ENCODE measurements at places on chromosomes 1 and 21.

- no peak for DNase-seq
These were observed 57.1 kb upstream of the DR1 start for GRCh38 chr1:93288558-93288957.

GRCh38 chr1:94872771-94873495 lies 52.8 kb downstream of the SLC44A3 start:
- no peak for DNase-seq

- no peak for DNase-seq
These were observed 35.7 kb downstream of the PTP4A2 start for GRCh38 chr1:31902510-31902860.

- DNase-seq = peak; percentile 36
These were observed 1.5 kb downstream of the MORC3 start for GRCh38 chr21:36321325-36322082.

DNA sequence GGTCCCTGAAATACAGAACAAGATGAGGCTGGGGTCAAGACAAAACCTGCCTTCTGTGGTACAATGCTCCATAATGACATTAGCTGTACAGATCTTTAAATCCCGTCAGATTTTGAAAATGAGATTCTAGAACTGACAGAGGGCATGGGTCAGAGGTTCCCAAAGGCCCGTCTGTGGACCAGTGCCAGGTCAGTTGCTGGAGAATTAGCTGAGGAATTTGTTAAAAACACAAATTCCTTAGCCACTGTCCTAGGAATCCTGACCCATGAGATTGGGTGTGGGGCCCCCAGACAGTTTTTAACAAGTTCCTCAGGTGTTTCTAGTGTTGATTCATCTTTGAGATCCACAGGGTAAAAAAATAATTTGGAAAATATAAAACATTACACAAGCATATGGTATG lies 97.0 kb downstream of the SIPA1L2 start:
- DNase-seq = no peak

- peak; percentile 40 for DNase-seq
These were observed 85.5 kb downstream of the CLIC4 start for GRCh38 chr1:24830680-24831272.

GRCh38 chr1:118933051-118933781 lies 54.9 kb downstream of the TBX15 start:
- no peak for DNase-seq

DNA sequence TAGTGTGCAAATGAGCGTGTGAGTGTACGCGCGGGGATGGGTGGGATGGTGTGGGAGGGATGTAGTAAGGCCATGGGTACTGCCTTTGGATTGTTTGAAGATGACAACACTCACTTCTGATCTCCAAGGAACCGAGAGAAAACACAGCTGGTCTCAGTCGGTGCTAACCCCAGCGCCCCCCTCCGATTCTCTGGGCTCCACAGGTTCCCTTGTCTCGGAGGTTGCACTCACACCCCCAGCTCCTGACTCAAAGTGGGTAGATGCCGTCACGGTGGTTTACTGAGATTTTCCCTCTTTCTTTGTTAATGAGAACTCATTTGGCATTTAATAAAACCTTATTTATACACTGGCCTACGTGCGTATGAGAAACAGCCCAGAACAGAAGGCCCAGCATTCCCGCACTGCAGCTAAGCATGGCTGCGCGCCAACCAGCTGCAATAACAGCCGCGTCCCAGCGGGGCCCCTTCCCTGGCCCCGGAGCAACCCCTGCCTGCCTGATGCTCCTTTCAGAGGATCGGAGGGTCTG lies 25.8 kb downstream of the ABCA4 start:
- no peak for DNase-seq

- peak; percentile 68 for DNase-seq
These were observed 1.1 kb downstream of the TNFRSF4 start for GRCh38 chr1:1212780-1213344.

DNA sequence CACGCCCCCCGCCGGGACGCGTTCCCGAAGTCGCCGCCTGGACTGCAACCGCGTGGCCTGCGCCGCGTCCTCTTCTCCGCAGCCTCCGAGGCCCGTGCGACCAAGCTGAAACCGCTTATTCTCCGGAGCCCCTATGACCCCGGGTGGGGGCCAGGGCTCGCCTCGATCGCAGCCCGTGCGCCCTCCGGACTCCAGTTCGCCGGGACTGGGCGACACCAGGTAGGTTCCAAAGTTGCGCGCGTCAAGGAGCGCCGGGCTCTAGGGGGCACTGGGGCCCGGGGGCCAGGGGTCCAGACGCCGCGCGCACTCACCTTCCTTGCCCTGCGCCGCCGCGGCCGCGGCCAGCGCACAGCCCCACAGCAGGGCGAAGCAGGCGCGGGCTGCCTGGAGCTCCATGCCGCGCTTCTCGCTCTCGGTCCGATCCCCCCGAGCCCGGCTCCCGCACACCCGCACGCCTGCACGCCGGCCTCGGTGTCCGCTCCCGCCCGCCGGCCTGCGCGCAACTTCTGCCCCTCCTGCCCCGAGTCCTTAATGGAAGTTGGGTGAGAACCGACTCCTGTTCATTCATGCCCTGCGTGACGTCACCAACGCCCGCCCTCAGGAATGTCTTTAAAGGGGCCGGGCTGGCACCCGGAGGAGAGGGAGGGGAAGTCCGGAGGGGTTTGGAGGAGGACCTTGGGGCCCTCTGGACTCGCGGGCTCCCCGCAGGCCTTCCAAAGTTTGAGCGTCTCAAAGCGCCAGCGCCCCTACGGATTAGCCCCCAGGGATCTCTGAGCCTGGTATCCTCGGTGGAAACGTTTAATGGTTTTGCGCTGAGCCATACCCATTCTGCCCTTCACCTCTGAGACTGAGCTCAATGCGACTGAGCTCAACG lies at the start of gene EPHA2:
Gene EPHA2 (minus strand): TSS at position 533 of the 874 bp plus-strand sequence. CDS start 137 bp downstream, at position 396.
- DNase-seq = no peak

DNA sequence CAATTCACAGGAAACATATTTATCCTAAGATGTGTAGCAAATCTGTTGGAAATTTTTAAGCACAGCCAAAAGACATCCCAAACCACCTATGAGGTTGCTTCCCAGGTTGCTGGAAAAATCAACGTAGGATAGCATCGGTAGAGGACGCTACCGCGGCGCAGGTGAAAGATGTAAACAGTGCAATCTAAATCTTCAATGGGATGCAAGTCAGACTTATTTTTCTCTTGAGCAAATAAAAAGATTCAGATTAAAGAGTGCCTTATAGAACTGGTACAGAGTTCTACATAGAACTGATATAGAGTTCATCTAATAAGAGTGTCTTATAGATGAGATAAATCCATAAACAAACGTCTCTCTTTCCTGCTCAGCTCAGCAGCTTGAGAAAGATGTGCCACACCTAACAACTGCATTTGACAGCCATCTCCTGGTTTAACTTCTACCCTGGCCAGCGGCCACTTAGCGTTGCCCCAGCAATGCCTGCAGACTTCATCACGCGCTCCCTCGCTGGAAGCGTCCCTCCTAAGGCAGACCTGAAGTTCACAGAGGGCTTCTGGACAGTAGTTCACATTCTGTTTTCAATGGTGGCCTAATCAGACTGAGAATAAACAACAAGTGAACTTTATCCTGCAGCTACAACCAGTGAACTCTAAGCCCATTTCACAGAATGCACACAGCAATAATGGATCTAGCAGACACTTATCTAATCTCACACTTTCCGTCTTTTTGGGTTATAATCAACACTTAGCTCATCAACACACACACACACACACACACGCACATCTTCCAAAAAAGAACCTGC lies 164.5 kb downstream of the TOMM20 start:
- no peak for DNase-seq

DNA sequence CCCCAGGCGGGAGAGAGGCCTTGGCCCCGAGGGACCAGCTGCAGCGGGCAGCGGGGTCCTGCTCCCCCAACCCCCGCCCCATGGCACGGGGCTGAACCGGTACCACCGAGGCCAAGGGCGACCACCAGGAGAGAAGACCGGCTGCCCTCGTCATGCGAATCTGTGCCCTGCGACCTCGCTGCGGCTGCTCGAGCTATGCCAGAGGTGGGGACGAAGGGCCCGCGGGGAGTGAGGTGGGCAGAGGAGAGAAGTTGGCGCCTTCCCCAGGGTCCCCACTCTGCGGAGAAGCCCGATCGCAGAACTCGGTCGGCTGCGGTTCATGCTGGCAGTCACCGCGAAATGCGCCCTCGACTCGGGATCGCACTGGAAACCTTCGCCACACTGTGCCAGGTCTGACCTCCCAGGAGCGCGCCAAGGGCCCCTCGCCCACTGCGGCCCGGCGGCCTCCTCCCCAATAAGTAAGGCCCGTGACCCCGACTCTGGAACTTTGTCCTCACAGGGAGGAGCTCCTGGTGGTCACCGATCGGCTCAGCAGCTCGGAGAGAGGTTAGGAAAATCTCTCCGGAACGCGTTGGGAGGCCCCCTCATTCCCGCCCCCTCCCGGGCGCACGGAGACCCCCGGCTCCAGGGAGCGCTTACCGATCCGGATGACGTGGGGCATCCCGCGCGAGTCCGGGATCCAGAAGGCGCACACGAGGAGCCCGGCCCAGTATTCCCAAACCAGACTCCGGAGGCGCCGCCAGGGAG lies 787 bp downstream of the GRIK3 start:
- no peak for DNase-seq

GRCh38 chr1:63643926-63644325 lies 50.7 kb downstream of the PGM1 start:
- no peak for DNase-seq

DNA sequence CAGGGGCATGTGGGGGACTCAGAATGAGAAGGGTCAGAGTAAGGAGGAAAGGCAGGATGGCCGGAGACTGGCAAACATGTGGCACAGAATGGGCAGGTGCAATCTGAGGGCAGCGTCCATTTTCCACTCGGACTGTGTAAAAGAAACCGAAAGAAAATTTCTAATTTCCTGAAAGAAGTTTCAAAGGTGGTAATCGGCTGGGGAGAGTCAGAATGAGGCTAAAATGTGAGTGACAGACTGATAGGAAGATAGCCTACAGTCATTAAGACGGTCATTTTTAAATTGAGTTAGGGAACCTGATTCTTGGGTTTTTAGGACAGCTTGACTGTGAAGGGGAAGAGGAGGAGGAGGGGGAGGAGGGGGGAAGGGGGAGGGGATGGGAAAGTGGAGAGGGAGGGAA lies 23.6 kb downstream of the COA6 start:
- DNase-seq = no peak

GRCh38 chr1:197902454-197903195 lies at the start of gene C1orf53:
C1orf53 (plus strand) TSS chr1:197902630; CDS start chr1:197902650, 20 bp downstream.
- DNase-seq = peak; percentile 87

- DNase-seq = peak; percentile 51
These were observed 286.7 kb downstream of the SRGAP2C start for GRCh38 chr1:121471523-121471922.

DNA sequence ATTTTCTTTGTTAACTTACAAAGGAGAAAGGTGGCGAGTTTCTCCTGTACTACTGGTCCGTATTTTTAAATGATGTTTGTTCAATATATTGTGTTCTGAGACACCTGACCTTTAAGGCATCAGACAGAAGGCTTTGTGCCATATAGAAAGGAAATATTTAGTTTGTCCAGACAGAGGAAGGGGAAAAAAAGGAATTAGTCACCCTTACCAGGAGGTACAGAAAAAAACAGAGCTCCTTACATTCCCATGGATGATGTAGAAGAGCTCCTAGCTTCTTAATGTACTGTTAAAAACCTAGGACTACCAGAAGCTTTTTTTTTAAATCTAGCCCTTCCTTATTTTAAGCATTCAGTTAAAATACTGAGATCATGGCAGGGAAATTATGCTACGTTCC lies 12.4 kb upstream of the PODN start:
- no peak for DNase-seq

GRCh38 chr1:21317035-21317689 lies 26.9 kb upstream of the ECE1 start:
- no peak for DNase-seq

- no peak for DNase-seq
These were observed 11.6 kb downstream of the KDM5B start for GRCh38 chr1:202796670-202797069.

DNA sequence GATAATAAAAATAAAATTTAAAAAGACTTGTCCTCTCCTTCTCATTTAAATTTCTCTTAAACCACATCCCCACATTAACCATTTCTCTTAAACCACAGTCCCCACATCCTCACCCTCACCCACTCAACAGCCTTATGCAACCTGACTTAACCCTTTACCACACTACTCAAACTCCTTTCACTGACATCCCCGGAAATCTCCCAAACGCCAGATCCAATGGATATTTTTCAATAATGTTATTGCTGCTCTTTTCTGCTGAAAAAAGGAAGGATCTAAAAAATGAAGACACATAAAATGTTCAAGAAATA lies 54.2 kb upstream of the EEIG2 start:
- peak; percentile 58 for DNase-seq

GRCh38 chr1:233656032-233656635 lies 42.2 kb downstream of the KCNK1 start:
- no peak for DNase-seq

DNA sequence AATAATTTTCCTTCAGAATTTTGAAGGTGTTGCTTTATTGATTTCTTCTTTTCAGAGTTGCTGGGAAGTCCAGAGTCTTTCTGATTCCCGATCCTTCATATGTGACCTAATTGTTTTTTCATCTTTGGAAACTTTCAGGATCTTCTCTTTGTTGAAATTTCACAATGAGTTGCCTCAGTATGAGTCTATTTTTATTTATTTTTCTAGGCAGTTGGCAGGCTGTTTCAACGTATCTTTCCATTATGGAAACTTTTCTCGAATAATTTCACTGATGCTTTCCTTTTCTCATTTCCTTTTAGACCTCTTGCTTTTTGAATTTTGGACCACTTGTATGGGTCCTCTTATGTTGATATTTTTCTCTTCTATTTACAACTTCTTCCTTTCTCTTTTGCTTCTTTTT lies 354.3 kb downstream of the TGFB2 start:
- DNase-seq = no peak

Data from activated CD4-positive, alpha-beta T cell treated with anti-CD3 and anti-CD28 coated beads, Interleukin-2, Interleukin-6, amounts not matched to agents 100 ng/mL and 50 ng/mL, durations not matched to agents 16 hours and 8 hours (primary cell).